ENCODE measurements at places on chromosomes 11 and 22.

DNA sequence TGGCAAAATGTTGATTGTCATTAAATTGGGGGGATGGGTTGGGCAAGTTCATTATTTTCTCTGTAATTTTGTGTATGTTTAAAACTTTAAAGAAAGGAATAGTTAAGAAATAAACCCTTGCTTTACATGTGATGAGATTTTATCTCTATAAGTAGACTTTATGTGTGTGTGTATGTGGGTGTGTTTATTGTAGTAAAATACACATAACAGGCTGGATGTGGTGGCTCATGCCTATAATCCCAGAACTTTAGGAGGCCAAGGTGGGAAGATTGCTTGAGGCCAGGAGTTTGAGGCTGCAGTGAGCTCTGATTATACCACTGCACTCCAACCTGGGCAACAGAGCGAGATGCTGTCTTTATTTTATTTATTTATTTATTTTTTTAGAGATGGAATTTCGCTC, 83.2 kb downstream of the KIAA1671 start:
- no peak for DNase-seq

- DNase-seq: no peak
These were observed 26.1 kb downstream of the MAML2 start for GRCh38 chr11:96316869-96317268.

- DNase-seq: no peak
These were observed 229.2 kb downstream of the CADM1 start for GRCh38 chr11:115275045-115275444.

GRCh38 chr11:129145276-129145675, 46.8 kb downstream of the ARHGAP32 start:
- no peak for DNase-seq

GRCh38 chr22:36469094-36469710, 12.2 kb downstream of the TXN2 start:
- DNase-seq: no peak

DNA sequence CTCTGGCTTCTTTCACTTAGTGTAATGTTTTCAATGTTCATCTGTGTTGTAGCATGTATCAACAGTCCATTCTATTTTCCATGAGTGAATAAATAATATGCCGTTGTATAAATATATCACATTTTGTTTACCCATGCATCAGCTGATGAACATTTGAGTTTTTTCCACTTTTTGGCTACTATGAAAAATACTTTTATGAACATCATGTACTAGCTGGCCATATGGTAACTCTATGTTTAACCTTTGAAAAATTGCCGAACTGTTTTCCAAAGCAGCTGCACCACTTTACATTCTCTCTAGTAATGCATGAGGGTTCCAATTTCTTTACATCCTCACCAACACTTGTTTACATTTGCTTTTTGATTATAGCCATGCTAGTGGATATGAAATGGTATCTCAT, 59.8 kb upstream of the FAR1 start:
- no peak for DNase-seq

- DNase-seq: no peak
These were observed 104.7 kb upstream of the PITPNB start for GRCh38 chr22:28023774-28024173.

DNA sequence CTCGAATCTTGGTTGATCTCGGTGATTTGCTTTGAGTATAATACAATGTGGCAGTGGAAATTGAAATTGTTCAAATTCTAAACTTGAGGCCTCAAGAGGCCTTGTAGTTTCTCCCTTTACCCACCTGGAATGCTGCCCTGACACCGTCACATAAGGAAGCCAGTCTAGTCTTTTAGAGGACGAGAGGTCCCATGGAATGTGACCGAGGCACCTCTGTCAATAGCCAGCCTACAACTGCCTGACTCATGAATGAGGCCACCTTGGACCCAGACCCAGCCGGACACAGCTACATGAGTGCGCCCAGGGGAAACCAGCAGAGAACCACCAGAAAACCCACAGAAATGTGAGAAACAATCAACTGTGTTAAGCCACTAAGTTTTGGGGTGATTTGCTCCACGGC, 52.5 kb downstream of the RPL27A start:
- DNase-seq: no peak

DNA sequence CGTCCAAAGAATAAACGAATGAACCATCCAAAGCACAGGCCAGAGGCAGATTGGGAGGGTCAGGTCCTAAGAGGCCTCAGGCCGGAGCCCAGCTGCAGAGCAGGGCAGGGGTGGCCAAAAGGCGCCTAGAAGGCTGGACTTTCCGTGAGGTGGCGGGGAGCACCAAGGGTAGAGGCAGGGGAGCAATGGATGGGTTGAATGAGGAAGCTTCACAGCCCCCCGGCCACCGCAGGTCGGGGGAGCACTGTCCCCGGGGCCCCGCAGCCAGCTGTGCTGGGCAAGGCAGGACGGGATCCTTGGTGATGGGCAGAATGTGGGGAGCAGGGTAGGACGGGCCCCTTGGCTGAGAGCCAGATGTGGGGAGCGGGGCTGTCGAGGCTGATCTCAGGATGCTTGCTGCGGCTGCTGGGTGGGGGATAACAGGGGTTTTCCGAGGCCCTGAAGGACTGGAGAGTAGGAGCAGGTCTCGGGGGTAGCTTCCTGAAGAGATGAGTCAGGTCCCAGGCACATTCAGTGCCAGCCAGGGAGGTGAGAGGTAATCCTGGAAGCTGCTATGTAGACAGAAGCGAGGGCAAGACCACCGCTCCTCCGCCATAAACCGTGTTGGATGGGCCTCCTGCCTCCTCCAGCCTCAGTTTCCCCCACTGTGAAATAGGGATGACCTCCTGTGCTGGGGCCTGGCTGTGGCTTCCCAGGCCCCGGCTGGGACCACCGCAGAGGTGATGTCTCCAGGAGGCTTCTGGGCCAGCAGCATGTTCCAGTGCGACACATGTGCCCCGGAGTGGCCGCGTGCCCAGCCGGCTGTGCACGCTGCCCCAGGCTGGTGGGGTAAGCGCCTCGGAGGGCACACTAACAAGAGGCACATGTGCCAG, 34.6 kb upstream of the KCNQ1OT1 start:
- DNase-seq: no peak

GRCh38 chr22:19963863-19964642, 22.4 kb upstream of the TXNRD2 start:
- DNase-seq: no peak

DNA sequence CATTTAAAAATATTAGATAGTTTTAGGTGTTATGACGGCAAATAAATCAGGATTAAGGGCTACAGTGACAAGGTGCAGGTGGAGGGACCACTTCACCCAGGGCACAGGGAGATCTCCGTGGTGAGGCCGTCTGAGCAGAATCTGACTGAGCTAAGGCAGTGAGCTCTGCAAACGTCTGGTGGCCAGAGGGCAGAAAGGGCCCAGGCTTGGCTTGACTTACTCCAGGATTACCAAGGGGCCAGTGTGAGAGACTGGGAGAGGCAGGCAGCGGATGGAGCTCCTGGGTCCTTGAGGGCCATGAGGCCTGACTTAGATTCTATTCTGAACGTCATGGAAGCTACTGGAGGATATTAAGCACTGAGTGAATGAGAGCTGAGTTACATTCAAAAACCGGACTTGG, 125.9 kb upstream of the B3GAT1 start:
- no peak for DNase-seq

GRCh38 chr11:64658265-64658664, 64.7 kb downstream of the NRXN2 start:
- no peak for DNase-seq

- DNase-seq: no peak
These were observed at the start of gene TLCD5 for GRCh38 chr11:120324932-120325810. Gene TLCD5 (plus strand): TSS chr11:120325299. CDS start chr11:120327442, 2,143 bp downstream.

DNA sequence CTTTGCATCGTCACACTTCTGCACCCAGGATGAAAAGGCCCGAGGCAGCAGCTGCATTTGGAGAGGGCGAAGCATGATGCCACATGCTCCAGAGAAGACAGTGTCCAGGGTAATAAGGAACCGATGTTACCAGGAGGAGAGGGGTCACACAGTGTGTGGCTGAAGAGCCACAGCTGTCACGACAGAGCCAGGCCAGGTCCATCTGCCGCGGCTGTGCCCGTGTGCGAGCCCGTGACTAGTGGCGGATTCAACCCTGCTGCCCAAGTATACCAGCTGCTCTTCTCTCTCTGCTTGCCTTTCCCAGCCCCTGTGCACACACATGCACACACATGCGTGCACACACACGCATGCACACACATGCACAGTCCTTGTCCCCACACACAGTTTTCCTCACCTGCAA, 1432.5 kb downstream of the BRD1 start:
- DNase-seq: no peak

DNA sequence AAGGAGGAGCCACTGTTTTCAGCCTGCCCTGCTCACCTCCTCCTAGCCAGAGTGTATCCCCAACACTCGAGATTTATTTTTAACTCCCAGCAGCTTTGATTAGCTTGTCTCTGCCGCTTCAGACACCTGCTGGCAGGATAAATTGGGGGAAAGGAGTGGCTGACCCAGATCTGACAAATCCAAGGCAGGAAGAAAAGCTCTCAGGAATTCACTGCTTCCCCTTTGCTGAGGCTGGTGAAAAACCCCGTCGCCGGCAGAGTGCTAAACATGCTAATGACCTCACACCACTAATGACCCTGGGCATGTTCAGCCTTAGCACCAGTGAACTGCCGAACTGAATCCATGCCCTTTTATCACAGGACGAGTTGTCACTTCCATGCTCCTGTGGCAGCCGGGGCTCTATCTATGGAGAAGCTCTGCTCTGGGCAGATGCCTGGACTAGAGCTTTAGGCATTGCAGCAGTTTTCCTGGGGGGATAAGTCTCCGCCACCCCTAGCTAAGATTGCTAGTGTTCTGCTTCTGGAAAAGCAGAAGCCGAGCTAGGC, 52.2 kb downstream of the FEZ1 start:
- no peak for DNase-seq

DNA sequence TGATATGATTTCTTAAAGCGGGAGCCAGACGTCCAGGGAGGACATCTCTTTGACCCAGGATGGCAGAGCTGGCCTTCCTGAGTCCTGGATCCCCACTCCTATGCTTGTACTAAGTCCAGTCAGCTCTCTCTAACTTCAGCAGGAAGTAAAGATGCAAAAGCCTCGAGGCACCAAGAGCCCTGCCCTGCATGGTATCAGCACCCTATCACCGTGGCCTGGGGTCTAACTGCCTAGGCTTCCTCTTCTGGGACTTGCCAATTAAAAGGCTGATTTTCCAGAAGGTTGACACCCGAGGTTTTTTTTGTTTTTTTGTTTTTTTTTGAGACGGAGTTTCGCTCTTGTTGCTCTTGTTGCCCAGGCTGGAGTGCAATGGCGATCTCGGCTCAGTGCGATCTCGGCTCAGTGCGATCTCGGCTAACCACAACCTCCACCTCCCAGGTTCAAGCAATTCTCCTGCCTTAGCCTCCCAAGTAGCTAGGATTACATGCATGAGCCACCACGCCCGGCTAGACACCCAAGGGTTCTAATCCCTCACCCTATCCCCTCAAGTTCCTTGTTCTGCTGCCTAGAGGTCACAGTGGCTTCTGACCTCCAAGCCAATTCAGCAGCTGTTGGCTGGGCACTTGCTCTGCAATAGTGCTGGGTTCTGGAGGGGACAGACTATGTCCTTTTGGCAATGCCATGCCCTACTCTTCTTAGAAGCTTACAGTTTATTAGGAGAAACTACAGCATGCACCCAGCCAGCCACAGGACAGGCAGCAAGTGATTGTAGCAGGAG, 50.6 kb upstream of the FTH1 start:
- no peak for DNase-seq

- no peak for DNase-seq
These were observed 291.3 kb upstream of the MTNR1B start for GRCh38 chr11:92678008-92678611.

- no peak for DNase-seq
These were observed 263.6 kb downstream of the KIRREL3 start for GRCh38 chr11:126736682-126737572.

DNA sequence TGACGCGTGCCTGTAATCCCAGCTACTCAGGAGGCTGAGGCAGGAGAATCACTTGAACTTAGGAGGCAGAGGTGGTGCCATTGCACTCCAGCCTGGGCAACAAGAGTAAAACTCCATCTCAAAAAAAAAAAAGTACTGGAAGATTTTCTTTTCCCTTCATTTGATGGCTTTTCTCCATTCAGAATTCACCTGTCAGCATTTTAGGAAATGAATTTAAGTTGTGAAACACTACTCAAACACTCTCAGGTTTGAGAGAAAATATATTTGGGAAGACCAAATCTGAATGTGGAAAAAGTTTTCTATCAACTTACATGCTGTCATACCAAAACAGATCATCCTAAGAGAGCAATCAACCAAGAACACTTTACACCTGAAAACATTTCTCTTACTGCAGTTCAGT, 2.7 kb downstream of the EIF4ENIF1 start:
- no peak for DNase-seq

DNA sequence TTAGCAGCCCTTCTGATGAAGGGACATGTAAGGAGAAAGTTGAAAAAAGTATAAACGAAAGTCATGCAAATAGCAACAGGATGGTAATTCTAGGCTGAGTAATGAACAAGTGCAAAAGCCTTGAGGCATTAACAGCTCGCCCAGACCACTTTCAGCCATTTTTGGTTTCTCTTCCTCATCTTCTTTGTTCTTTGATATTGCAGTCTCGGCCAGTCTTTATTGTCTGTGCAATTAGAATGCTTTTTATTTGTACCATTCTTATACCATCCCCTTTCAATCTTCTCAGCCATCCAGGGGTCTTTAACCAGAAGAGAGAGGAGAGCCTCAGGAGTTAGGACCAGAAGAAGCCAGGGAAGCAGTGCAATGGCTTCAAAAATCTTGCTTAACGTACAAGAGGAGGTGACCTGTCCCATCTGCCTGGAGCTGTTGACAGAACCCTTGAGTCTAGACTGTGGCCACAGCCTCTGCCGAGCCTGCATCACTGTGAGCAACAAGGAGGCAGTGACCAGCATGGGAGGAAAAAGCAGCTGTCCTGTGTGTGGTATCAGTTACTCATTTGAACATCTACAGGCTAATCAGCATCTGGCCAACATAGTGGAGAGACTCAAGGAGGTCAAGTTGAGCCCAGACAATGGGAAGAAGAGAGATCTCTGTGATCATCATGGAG, 7.3 kb downstream of the TRIM34 start:
- DNase-seq: no peak

DNA sequence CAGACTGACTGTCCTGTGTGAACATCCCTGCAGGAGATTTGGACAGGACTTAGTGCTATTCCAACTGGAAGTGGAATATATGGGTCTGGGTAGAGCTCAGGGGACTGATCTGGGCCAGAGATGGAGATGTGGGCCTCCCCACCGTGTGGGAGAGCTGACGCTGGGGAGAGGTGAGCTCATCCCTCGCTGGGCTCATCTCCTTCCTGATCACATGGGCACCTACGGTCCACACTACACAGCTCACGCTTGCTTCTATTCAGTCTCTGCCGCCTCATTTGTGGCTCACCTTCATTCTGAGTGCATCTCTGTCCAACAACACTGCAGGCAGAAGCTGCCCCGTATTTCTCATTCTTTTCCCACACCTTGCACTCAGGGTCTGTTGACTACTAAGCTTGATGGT, 16.6 kb upstream of the RAB1B start:
- DNase-seq: no peak
